HCEC 1CT (cell line): ENCODE measurements at places on chromosomes 2 and 18.

GRCh38 chr2:64779117-64779690, 125.5 kb upstream of the SERTAD2 start:
- DNase-seq: peak; percentile 84

- DNase-seq: no peak
Observed at GRCh38 chr2:226312155-226312554, 487.5 kb downstream of the IRS1 start.

- no peak for DNase-seq
Observed at GRCh38 chr18:12008181-12008767, 27.0 kb downstream of the IMPA2 start.

- DNase-seq: peak; percentile 45
Observed at GRCh38 chr18:41939326-41939725, 15.7 kb upstream of the PIK3C3 start.

- peak; percentile 67 for DNase-seq
Observed at GRCh38 chr2:54558188-54559005, 102.3 kb downstream of the SPTBN1 start.

DNA sequence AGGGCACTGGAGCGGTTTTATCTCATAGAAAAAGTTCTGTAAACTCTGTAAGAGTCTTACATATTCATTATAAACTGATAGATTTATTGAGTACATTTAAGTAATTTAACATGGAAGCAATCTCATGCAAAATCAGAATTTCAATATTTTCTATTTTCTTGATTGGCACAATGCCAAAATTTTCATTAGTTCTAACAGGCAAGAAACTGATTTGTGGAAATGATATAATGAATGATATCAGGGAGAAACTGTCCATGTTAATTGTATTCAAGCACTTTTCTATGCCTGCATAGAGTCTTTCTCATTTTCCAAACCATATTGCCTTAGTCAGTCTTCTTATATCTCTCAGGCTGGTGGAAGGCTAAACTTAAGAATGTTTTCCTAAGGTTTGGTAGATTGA, 23.0 kb upstream of the SPAG16 start:
- no peak for DNase-seq

DNA sequence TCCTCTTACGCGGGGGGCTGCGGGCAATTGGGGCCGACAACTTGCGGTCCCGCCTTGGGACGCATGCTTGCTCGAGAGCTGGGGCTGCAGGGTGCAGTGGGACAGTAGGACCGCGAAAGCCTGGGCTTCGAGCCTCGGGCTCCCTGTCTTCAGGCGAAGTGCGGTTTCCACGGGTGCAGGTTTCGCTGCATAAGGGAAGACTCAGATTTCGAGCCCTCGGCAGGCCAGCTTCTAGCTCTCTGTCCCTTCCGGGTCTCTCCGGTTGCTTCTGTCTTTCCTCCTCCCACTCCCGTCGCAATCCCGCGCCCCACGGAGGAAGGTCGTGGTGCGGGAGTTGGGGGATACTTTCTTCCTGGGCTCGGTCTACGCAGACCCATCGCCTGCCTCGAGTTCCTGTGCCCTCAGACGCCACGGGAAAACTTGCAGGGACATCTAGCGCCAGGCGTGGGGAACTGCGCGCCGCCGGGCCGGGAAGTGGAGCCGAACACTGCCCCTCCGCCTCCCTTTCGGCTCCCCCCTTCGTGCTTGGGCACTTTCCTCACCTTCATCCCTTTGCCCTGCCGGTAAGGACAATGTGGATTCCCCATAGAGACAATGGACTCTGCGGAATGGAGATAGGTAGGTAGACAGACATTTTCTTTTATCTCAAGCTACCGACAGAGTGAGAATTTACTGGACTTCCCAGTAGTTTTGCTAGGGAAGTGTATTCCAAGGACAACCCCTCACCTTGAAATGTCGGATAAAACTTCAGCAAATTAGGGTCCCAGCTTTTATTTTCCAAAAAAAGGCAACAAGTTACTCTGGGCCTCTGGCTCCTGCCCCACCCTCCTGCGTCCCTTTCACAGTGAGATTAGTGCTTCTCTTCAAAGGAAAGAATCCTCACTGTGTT, 4.2 kb upstream of the HOXD13 start:
- peak; percentile 46 for DNase-seq
